ENCODE measurements at places on chromosomes 11 and 22.

- peak; percentile 67 for DNase-seq
Measured at GRCh38 chr22:20130731-20131596, 640 bp upstream of the ZDHHC8 start.

- DNase-seq: no peak
Measured at GRCh38 chr11:4619514-4619913, 11.5 kb upstream of the TRIM68 start.

DNA sequence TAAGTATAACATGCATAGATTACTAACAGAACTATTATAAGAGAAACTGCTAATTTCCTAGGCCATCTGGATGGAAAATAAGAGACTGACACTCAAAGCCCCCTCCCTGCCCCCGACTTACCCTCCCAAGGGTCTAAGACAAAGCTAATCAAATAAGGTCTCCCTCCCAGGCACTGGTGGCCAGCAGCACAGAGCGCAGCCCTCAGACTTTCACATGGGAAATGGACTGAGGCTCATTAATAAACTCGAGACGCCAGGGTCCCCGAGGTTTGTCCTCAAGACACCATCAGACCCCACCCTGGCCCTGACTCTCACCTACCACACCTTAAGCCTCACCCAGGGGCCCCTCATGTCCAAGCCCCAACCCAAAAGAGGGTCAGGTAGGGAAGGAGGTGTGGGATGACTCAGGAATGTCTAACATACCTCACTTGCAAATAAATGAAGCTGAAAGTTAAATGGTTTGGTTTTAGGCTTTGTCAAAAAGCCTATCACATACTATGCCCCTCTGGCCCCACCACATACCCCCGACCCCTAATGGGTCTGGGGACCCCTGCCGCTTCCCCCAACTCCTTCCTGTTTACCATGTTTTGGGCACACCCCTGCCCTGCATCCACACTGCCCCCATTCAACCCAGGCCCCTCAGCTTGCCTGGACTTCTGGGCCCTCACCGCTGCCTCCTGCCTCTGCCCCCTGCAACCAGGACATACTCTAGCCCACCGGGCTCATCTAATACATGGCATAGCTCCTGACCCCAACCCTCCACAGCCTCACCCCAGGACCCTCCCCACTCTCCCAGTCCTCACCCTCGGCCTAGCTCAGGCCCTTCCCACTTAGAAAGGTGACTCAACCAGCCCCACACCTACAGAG lies 11.4 kb downstream of the ARAP1 start:
- DNase-seq: no peak

GRCh38 chr22:47322854-47323253 lies 560.4 kb downstream of the TBC1D22A start:
- DNase-seq: no peak

DNA sequence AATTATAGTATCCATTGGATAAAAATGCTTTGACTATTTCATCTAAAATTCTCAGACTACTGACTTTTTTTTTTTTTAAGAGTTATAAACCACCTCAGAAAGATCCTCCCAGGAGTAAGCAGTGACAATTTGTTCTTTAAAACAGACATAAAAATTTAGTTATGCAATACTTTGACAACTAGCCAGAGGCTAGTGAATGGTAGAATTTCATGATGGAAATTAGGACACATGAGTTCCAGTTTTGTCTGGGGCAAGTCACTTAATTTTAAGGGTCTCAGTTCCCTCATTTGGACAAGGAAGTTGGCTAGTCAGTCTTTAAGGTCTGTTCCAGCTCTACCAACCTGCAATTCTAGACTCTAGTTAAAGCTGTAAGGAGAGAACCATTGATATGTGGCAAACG lies 2.9 kb downstream of the IL18 start:
- no peak for DNase-seq

- DNase-seq: no peak
Measured at GRCh38 chr11:69859275-69859934, 40.2 kb upstream of the FGF3 start.

DNA sequence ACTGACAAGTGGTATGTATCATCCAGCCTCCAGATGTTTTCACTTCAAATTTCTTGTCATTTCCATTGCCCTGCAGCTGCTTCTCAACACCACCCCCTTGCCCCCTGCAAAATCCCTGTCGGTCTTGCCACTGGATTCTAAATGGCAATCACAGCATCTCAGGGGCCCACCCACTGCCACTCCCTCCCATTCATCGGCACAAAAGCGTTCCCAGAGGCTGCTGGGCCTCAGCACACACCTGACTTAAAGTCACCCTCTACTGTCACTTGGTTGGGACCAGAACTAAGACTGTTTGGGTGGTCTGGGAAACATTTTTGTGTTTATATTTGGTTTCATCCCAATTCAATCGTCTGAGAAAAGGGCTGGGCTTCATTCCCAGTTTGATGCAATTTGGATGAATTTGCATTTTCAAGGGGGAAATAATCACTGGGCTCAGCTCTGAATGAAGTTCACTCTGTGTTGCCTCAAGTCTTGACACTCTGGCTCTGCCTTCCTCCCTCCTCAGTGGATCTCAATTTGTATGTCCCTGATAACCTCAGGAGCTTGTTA lies 27.1 kb downstream of the SYT13 start:
- DNase-seq: no peak

DNA sequence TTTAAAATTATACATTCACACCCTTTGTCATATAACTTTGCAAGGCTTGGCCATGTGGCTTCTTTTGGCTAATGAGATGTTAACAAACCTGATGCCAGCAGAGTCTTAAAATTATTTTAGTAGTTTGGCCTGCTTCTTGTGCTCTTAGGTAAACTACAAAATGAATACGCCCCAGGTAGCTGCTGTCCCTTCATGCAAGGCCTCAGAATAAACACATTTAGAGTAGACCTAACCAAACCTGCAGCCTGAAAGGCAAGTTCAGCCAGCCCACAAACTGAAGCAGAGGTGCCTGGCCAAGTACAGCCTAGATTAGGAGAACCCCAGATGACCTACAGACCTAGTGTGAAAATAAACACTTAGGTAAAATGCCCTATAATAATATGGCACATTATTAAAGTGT lies 50.2 kb downstream of the PHF21A start:
- no peak for DNase-seq

GRCh38 chr11:27184458-27185312 lies 144.1 kb downstream of the BBOX1 start:
- no peak for DNase-seq

DNA sequence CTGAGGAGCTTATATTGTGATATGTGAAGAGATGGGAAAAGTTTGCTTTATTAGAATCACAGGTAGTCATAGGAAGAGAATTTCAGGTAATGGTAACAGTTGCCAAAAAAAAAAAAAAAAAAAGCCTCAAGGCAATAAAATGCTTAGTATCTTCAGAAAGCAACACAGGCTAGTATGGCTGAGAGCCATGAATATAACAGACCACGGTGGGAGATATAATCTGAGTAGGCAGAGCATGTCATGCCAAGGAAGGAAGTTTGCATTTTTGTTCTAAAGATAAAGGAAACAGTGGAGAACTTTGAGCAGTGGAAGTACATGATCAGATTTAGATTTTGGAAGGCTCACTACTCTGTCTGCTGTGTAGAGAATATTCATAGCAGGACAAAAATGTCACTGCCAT lies 211.4 kb downstream of the ETS1 start:
- no peak for DNase-seq

- no peak for DNase-seq
Measured at GRCh38 chr11:121671283-121672168, 218.8 kb upstream of the SORL1-AS1 start.

GRCh38 chr22:23182309-23183060 lies 2.2 kb downstream of the BCR start:
- DNase-seq: no peak

DNA sequence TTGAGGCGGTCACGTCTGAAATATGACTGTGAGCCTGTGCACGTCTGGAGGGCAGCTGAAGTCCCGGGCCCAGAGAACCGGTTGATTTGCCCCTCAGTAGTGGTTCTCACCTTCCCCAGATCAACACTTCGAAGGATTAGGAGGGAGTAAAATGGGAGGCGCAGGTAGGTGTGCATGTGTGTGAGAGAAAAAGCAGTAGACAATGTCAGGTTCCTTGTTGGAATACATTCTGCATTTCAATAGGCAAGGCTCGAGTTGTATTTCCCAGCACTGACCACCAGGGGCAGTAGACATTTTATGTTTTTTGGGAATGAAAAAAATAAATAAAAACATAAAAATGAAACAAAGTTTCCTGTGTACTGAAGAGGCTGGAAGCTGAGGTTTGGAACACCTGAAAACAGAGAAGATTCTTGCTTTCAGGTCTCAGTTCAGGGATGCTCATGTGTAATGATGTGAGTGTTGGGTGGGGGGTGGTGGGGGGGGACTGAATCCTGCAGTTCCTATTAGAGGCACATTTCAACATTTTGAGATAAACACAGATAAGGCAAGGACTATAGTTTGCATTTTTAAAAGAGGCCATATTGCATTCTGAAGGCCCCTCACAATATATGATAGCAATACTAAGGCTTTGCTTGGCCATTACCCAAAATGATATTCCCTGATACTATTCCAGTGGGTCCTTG lies 333.9 kb downstream of the CADM1 start:
- DNase-seq: no peak

DNA sequence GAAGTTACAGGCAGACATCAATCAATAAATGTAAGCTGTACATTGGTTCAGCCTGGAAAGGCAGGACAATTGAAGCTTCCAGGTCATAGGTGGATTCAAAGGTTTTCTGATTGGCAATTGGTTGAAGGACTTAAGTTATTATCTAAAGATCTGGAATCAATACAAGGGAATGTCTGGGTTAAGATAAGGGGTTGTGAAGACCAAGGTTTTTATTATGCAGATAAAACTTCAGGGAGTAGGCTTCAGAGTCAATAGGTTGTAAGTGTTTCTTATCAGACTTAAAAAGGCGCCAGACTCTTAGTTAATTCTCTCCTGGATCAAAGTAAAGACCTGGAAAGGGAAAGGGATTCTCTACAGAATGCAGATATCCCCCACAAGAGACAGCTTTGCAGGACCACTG lies 935.4 kb downstream of the TBC1D22A start:
- DNase-seq: no peak

DNA sequence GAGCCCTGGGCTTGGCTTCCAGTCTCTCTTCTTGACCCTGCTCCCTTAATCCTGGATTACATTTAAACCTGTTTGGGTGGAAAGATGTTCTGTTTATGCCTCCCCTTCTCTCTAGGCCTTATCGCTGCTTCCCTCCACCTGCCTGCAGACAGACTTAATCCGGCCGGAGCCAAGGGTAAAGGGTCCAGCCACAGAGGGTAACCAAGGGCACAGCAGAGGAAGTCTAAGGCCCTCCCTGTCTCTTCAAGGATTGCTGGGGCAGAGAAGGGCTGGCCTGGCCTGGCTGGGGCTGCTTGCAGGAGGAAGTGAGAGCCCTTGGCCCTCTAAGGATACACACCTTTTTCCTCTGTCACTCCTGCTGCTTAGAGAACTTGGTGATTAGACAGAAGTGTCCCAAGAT lies 2.1 kb downstream of the GAL3ST3 start:
- DNase-seq: no peak

DNA sequence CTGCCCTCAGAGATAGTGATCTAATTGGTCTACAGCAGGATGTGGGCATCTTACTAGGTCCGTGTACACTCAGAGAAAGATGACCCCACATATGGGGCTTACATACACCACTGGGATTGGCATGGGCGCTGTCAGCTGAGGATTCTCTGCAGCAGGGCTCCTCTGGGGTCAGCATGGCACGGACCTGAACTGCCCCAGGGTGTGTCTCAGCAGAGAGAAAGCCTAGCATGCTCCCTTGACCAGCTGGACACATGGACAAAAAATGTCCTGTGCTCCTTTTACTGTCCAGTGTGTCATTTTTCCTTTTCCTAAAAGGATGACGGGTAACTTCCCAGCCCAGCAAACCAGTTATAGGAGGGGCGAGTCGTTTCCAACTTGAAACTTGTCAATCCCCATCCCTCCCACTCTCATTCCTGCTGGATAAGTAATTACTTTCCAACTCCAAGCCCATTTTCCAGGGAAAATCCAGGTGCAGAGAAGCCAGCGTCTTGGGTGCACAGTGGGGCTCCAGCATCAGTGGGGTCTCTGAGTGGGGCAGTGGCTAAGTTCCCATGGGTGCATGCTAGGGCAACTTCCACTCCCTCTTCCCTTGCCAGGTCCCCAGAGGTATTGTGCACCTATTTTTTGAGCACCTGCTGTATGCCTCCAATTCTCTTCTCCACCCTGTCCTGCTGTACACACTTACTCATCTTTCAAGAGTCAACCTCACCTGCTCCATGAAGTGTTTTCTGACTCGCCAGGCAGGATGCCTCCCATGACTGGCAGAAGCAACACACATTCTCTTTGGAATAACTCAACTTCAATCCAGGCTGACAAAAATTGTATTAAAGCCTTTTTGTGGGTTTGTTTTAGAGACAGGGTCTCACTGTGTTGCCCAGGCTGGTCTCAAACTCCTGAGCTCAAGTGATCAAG lies 5.0 kb downstream of the VSTM5 start:
- DNase-seq: no peak

- no peak for DNase-seq
Measured at GRCh38 chr11:128467610-128468041, 119.7 kb downstream of the ETS1 start.

GRCh38 chr11:47550288-47551047 lies 2.5 kb downstream of the CELF1 start:
- DNase-seq: no peak
